ENCODE measurements at places on chromosomes 12 and 14.

GRCh38 chr14:101726295-101726953 lies 35.1 kb upstream of the PPP2R5C start:
- no peak for DNase-seq

- peak; percentile 59 for DNase-seq
These were observed 107.1 kb downstream of the GPR135 start for GRCh38 chr14:59358102-59358501.

DNA sequence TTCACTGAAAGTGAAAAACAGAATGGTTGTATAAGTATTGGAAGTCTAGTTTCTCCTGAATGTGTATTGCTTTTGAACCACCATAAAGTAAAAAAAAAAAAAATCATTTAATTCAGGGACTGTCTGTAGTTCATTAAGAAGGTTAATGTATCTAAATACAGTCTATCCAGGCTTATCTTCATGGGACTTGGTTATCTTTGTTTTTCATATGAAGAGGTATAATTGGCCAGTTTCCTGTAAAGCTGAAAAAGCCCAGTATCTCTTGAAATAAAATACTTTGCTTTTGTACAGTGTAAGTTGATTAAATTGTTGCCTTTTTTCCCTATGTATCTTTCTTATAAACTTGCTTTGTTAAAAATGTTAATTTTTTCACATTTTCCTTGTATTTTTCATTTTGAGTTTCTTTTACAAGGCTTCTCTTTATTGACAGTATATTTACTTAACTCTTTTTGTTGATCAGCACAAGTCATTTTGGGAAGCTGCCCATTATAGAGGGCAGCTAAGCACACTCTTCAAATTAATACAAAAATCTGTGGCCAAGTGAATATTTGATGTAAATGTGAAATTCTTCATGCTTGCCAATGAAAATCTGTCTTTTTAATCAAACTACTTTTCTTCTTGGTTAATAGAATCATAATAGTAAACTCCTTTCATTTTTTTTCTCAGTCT lies 156.0 kb downstream of the TMTC3 start:
- no peak for DNase-seq

GRCh38 chr12:7602277-7602676 lies 63.4 kb downstream of the APOBEC1 start:
- peak; percentile 45 for DNase-seq

- no peak for DNase-seq
These were observed 14.0 kb upstream of the DHRS2 start for GRCh38 chr14:23621932-23622730.

- no peak for DNase-seq
These were observed 110.4 kb upstream of the TMCC3 start for GRCh38 chr12:94760786-94761185.

DNA sequence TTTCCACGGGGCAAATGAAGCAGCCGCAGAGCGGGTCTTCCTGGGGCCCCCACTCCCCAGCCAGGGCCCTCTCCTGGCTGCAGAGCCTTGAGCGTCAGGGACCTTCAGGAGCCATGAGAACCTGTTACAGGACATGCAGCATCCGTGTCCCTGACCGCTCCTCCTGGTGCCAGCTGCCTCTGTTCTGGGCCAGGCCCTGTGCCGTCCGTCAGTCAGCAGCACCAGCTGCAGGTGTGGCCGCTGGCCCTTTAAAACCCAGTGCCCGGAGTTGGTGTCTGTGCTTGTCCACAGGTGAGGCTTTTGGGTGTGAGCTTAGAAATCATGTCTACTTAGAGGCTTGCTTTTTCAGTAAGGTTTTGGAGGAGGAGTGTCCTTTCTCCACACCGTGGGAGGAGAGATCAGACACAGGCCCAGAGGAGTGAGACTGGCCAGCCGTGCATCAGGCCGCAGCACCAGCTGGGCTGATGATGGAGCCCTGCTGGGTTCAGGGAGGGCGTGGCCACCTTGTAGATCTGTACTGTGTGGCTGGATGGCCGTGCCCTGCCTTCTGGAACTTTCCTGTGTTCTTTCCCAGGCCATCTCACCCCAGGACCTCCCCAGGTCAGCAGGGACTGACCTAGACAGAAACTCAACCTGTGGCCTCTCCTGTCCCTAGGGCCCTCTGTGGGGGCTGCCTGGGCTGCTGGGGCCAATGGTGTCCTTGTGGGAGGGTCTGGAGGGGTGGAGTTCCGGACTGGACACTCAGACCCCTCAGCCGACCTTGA lies 27.1 kb downstream of the AACS start:
- DNase-seq, result no peak

DNA sequence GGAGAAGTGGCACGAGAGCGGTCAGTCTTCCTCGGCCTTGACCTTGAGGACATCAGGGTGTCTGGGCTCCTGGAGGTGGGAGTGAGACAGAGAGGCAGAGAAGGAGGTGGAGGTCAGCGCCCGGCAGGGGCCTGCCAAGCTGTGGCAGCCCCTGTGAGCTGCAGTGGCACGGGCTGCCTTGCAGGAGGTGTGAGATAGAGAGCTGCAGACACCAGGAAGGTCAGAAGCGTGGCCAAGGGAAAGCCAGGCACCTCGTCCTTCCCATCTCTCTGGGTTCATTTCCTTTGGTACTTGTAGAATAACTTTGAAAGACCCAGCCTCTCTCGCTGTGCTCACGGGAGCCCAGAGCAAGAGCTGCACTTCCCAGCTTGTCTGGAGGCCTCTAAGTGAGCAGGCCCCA lies 98.1 kb downstream of the TSPAN9 start:
- DNase-seq, result no peak

DNA sequence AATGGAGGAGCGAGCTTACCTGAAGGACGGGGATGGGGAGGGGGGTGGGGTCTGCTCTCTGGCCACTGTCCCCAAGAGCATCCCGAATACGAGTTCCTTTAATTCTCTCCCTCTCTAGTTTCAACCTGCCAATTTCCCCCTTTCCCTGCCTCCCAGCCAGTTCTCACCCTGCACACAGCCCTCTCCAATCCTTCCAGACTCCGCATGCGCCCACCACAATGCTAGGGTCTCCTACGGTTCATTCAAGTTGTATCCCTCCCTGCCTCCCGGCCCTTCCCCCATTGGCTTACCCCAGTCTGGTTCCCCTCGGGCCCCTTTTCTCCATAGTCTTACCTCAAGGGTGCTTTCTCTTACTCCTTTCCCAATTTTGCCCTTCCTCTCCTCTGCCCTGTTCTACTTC lies 708 bp upstream of the IGFBP6 start:
- DNase-seq, result no peak

DNA sequence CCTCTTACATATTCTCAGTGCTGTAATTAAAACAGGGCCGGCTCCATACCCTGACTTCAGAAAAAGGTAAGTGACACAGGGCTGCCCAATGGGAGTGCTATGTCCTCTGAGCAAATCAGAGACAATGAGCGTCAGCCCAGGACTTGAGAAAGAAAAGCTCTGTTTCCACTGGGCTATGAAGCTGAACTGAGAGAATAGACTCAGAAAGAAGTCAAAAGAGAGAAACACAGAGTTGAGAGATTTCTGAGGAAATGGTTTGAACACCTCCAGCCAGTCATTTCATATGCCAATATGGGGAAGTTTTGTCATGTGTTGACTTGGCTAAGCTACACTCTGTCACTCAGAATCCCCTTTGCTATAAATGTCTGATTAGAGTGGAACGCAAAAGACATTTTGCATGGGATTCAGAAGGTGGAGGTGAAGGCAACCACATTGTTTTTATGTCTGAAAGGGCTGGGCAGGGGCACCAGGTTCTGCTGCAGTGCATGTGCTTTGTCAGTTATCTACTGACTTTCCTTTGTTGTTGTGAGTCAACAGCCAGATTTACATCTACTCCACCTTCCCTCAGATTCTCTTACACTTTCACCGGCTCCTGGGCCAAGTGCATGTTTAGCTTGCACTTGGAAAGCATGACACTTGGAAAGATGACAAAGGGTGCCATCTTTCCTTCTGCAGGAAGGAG lies 313.3 kb downstream of the DUSP6 start:
- peak; percentile 34 for DNase-seq

DNA sequence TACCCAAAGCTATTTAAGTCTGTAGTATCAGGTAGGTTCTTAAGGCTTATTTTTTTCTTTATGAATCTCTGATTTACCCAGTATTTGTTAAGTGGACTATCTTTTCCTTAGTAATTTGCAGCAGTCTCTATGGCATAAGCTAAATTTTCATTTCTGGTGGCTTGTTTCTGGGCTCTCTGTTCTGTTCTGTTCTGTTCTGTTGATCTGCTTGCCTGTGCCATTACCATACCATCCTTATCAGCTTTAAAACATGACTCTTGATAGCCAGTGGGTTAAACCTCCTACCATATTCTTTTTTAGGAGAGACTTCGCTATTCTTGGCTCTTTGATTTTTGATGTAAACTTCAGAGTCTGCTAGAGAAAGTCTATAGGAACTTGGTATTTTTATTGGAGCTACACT lies 46.8 kb downstream of the PCNX1 start:
- no peak for DNase-seq

DNA sequence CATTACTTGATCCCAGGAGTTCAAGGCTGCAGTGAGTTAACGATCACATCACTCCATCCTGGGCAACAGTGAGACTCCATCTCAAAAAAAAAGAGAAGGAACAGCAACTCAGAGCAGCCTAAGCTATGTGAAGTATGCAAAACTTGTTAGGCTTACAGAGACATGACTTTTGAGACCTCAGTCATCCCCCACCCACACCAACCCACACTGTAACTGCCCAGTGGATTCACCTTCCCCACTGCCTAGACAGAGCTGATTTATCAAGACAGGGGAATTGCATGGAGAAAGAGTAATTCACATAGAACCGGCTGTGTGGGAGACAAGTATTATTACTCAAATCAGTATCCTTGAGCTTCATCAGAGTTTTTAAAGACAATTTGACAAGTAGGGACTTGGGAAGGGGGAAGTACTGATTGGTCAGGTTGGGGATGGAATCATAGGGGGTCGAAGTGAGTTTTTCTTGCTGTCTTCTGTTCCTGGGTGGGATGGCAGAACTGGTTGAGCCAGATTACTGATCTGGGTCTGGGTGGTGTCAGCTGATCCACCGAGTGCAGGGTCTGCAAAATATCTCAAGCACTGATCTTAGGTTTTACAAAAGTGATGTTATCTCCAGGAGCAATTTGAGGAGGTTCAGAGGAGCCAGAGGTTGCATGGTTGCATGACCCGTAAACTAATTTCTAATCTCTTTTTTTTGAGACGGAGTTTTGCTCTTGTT lies 6.2 kb upstream of the WDR89 start:
- DNase-seq, result peak; percentile 63

- DNase-seq, result peak; percentile 65
These were observed 24.1 kb downstream of the DUSP16 start for GRCh38 chr12:12538535-12538934.

DNA sequence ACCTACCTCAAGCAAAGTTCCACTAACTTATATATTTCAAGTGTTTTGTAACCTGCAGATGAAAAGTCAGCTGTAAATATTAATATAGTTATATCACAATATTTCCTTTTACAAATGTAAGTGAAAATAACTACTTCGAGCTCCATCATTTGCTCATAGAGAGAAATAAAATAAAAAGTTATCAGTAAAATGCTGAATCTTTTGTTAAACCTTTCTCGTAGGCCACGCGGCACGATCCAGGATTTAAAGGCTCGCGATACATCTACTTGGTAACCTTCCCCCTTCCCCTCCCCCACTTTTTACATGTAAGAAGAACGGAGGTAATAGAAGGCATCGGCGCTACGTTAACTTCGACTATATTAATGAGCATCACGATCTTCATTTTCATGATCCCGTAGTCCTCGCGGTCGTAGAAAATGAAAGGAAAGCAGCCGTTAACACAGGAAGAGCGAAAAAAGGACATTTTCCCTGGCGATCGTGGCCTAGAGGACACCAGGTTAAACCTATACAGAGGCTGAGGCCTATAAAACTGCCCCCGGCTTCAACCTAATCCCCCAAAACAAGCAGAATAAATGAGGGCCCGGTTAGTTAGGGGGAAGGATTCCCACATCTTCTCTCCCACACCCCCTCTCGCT lies 508 bp downstream of the HNRNPC start:
- DNase-seq, result peak; percentile 55

- DNase-seq, result no peak
These were observed 55.8 kb downstream of the GPHN start for GRCh38 chr14:66563731-66564130.

DNA sequence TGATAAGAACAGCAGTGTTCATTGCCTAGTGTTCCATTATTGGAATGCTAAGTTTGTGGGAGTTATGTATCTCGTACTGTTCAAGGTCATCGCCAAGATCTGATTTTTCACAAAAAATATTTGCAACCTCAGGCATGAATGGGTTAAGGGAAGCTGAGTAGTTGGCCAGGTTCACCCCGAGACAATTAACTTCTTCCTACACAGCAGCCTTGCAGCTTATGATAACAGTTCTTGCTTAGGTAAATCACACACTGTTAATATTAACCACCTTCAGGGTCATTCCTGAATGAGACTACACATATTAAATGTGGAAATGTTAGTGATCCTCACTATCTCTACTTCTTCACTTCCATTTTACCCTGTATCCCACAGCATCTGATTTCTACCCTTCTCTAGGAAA lies 18.0 kb downstream of the FKBP11 start:
- DNase-seq, result no peak

- peak; percentile 71 for DNase-seq
These were observed 3.0 kb downstream of the ARG2 start for GRCh38 chr14:67622675-67623074.

DNA sequence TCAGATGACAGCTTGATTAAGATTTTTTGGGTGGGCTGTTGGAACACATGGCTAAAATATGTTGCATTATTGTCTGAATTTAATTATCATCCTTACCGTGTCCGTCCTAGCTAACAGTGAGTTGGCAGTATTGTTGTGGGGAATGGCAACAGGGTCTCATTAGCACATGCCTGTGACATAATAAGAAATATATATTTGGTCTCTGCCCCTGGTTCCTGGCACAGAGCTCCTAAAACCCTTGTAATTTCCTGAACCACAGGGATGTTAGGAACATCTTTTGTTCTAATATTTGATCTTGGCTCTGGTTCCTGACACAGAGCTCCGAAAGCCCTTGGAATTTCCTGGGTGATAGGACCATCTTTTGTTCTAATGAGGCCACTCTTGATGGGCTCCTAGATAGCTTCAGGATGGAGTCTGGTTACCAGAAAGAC lies 76.0 kb downstream of the SYNE2 start:
- DNase-seq, result no peak

DNA sequence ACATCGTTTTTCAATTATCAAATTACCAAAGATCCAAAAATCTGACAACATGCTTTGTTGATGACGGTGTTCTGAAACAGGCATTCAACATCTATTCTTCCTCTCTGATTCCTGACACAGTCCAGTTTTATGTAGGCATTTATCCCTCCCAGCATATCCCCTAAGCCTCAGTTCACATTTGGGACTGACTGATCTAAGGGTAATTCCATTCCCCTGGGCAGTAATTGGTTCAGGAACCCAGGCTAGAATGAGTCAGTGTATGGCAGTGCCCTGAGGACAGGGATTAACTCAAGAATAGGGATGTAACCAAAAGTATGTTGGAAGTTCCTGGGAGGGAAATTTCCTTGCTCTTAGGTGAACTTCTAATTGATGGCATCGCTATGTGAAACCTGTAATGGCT lies 10.3 kb upstream of the PCNX1 start:
- no peak for DNase-seq

DNA sequence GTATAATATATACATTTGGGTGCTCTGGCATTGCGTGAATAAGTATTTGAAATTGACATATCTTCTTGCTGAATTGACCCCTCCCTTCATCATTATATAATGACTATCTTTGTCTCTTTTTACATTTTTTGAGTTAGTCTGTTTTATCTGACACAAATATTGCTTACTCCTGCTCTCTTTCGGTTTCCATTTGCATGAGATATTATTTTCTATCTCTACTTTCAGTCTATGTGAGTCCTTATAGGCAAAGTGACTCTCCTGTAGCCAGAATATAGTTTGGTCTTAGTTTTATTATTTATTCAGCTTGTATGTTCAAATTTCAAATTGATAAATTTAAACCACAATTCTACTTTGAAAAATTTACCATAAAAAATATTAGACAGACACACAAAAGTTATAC lies 491.0 kb downstream of the NAV3 start:
- no peak for DNase-seq
